ENCODE measurements at places on chromosomes 13 and 19.

- DNase-seq = no peak
Measured at GRCh38 chr13:97953376-97953970, at the start of gene IPO5. Gene IPO5, plus strand, starts transcription at chr13:97953675. Its CDS starts 23,022 bp downstream, at chr13:97976697.

DNA sequence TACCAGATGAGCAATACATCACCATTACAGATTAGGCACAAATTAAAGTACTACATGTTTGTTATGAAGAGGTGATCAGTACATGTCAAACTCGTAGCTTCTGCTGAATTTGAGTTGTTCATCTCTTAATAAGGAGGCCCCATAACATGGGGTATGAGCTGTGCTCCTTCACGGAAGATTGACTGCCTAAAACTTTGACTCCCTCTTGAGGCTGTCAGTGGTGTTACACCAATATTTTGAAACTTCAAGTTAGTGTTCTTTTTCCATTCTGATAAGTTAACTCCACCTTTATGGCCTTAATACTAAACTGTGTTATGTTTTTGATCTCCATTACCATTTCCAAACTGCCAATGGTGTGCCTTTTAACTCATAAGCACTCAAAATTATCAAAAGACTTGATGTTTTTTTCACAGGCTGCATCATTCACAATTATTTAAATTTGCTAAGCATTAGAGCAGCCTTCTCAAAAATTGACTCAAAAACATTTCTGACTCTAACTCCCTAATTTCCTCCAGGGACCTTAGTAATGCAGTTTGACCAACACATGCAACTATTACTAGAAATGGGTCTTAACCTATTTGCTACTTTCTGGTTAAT, 1591.5 kb downstream of the PCDH9 start:
- DNase-seq = no peak

- no peak for DNase-seq
Measured at GRCh38 chr19:10852098-10852800, 4.0 kb downstream of the C19orf38 start.

- DNase-seq = peak; percentile 48
Measured at GRCh38 chr13:24005755-24006281, 108.5 kb upstream of the C1QTNF9B start.

DNA sequence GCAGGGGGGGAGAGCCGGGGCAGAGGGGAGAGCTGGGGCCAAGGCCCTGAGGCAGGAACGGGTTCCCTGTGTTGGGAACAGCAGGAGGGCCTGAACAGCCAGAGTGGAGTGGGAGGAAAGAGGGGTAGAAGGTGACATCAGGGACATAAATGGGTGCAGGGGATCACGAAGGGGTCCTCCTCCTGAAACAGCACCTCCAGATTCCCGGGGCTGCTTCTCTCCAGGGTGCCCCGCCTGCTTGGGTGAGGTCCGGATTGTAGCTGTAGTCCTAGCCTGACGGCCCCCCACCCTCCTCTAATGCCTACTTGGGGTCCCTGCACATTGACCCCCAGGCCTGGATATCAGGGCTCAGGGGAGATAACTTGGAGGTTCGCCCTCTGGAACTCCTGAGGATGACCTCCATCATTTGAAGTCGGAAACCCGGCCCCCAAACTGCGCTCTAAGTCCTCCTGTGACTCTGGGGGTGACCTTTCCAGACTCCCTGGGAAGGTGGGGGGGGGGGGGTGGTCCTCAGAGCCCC, 473 bp upstream of the SCN1B start:
- DNase-seq = no peak

DNA sequence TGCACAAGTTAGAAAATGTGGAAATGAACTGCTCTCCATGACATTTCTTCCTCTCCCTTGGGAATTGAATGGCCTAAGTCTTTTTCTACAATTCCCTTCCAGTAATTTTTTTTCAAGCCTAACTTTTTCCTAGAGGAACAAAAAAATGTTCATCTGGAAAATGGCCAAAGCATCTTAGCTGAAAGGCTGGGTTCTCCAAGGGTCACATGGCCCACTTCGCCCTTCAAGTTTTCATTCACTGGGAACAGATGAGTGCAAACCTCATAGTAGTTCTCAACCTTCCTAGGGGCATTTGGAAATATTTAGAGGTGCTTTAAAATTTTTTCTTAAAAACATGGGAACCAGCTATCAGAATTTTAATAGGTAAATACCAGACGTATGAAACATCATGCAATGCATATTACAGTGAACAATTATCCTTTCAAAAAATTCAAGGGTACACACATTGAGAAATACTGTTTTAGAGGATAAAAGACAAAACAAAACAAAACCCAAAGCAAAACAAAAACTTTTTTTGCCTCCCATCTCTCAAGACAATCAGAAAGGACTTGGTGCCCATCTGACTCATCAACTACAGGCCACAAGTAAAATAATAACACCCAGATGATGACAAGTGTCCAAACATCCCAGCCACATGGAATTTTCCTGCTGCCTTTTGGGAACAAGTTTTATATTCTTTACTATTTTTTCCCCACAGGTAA, 208.8 kb downstream of the SLITRK6 start:
- DNase-seq = no peak

DNA sequence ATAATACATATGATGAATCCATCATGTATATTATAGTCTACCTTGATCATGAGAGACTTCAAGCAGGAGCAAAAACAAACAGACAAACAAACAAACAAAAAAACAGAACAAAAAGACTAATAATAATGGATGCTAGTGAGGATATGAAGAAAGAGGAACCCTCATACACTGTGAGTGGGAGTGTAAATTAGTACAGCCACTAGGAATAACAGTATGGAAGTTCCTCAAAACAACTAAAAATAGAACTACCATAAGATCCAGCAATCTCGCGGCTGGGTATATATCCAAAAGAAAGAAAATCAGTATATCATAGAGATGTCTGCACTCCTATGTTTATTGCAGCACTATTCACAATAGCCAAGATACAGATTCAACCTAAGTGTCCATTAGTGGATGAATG, 7.0 kb upstream of the DLEU7 start:
- DNase-seq = no peak

DNA sequence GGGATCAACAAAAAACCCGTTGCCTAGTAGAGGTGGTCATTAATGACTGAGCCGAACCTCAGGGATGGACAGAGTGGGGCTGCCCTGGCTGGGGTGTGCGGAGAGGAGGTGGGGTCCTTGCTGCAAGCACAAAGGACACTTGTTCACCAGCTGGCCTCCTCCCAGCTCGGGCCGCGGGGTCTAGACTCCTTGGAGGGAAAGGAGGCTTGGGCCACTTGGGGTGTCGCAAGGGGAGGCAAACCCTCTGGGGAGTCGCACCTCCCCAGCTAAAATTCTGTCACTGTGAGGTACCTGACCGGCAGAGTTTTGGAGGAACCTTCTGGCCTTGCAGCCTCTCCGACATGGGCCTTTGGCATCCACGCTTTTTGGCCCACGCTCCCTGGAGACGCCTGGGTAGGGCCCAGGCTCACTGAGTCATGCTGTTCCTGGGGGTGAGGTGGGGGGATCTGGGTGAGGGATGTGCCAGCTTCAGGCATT, 8.2 kb downstream of the KLHL26 start:
- DNase-seq = peak; percentile 38

DNA sequence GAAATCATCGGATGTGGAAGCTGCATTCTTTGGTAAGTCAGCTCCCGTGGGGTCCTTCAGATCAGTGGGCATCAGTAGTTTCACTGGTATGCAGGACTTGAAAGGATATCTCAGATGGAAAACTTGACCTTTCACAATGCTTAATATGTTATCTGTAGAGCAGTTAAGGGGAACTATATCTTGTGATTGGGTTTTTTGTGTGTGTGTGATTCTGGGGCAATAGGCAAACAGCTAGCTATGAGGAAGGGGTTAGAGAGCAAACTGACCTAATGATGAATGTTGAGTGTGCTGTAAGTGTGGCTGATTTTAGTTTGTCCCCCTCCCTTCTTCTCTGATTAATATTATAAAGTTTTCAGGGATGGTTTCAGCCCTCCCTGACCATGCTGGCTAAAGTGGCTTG, 53.3 kb downstream of the ACSBG2 start:
- DNase-seq = no peak

- DNase-seq = no peak
Measured at GRCh38 chr13:106597186-106597585, 29.2 kb upstream of the ARGLU1 start.

DNA sequence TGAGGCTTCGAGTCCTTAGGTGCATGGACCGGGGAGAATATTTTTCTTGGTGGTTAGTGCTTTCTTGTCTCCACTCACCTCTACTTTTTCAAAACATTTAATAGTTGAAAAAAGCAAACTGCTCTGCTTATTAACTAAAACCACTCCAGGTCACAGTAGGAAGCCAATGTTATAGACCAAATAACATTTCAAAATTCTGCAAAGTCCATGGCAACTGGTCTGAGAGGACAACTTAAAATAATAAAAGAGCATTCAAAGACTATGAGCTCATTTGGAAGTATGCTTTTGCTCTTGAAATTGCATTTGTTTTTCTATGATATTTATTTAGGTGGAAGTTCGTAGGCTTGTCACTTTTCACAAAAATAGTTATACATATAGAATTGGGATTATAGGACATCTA, 483.0 kb downstream of the DCT start:
- DNase-seq = no peak

DNA sequence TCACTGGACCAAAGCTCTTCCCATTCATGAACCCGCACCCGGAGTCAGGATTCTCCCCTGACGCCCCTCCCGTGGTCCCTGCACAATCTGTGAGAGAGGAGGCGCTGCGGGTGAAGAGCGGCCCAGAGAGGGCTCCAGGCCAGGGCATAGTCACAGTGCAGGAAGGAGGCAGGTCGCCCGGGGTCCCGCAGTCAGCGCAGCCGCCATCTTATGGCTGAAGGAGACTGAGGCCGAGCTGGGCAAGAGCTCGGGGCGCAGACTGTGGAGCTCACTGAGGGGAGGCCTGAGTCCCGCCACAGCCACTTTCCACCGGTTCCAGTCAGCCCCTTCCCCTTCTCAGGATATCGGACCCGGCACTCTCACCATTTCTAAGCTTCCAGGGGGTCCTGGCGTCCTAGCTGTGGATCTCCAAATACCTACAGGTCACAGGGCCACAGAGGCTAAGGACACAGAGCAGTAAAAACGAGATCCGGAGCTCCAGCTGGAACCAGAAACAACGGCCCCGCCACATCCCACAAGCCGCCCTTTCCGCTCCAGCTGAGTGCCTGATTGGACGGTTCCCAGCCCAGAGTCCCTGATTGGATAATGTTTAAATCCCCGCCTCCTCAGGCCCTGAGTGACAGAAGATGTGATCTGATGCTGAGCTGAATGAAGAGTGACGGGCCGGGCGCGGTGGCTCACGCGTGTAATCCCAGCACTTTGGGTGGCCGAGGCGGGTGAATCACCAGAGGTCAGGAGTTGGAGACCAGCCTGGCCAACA, at the start of gene ZNF99:
Gene ZNF99, minus strand, starts transcription at position 501 of the 760 bp plus-strand sequence. Its CDS starts 135 bp downstream, at position 366.
- DNase-seq = peak; percentile 88

GRCh38 chr13:102373221-102373620, 28.6 kb downstream of the FGF14 start:
- DNase-seq = no peak

- no peak for DNase-seq
Measured at GRCh38 chr13:21486322-21486721, 27.2 kb upstream of the ZDHHC20 start.

GRCh38 chr19:12801466-12802266, at the start of the genes PRDX2 and THSD8:
Gene PRDX2, minus strand, starts transcription at chr19:12801800. Its CDS starts 539 bp downstream, at chr19:12801261.
Gene THSD8, plus strand, starts transcription at chr19:12802069. Its CDS starts 3 bp downstream, at chr19:12802072.
- peak; percentile 86 for DNase-seq

- DNase-seq = no peak
Measured at GRCh38 chr19:46546194-46546896, 50.7 kb upstream of the PNMA8B start.

DNA sequence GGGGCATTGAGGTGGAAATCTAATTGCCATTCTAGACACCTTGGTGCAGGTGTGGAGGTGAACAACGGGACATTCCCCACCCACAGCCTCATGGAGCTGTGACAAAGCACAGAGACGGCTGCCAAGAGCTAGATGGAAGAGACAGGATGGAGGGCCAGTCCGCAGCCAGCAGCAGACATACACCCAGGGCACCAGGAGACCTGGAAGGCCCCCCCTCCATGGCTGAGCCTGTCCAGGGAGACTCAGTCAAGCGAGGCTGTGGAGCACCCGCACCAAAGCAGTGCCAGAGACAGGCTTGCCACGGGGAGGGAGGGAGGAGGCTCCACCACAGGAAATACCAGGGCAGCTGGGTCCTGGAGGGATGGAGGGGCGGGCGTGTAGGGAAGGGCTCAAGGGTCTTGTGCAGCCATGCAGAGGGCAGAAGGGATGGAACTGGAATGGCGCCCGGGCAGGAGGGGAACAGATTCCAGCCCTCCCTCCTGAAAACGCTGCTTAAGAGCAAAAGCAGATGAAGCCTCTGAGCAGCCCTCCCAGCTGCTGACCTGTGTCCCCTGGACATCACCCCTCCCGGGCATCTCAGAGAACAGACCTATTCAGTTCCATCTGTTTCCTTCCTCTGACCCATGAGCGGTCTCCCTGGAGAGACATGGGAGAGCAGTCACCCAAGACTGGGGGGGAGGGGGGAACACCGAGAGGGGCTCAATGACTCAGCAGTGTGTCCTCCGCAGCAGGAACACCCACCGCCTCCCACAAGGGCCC, 14.4 kb downstream of the EPS15L1 start:
- peak; percentile 83 for DNase-seq

- DNase-seq = no peak
Measured at GRCh38 chr19:28363254-28363653, 849.7 kb downstream of the UQCRFS1 start.

GRCh38 chr19:35017507-35017906, 12.8 kb upstream of the SCN1B start:
- DNase-seq = no peak

- DNase-seq = peak; percentile 79
Measured at GRCh38 chr13:109836629-109837607, 50.5 kb upstream of the IRS2 start.

- DNase-seq = no peak
Measured at GRCh38 chr19:50418176-50419021, at the start of gene SPIB. Gene SPIB, plus strand, starts transcription at chr19:50418938. Its CDS starts 25 bp downstream, at chr19:50418963.

GRCh38 chr13:44439452-44440024, 65.9 kb downstream of the SERP2 start:
- no peak for DNase-seq

GRCh38 chr13:113417008-113417751, 36.1 kb downstream of the ADPRHL1 start:
- DNase-seq = no peak

DNA sequence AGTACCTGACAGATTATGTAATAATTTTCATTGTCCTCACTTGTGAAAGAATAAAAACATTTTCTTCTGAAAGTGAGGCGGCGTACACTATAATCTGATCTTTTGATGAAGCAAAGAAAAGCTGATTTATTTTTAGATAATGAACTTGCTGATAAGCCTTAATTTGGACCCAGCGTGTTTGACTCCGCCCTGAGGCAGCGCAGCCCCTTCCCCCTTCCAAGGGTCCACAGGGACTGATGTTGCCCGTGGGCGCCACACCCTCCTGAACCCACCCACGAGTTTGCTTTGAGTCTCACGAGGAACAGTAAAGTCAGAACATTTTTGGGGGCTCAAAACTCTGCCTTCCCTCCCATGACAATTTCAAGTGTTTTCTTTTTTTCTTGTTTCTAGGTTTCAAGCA, 40.0 kb downstream of the TEX29 start:
- DNase-seq = no peak

Measured in kidney (tissue), 22 donors.